ENCODE measurements at places on chromosomes 1 and 21.

DNA sequence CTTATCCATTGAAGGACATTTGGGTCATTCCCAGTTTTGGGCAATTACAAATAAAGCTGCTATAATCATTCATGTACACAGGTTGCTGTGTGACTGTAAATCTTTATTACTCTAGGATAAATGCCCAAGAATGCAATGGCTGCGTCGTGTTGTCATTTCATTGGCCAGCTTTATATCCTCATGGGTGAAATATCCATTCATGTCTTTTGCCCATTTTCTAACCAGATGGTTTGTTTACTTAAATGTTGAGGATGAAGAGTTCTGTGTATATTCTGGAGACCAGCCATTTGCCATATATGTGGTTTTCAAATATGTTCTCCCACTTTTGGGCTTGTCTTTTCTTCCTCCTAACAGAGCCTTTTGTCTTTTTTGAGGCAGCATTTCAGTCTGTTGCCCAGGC is 25.3 kb downstream of the TRIM11 start:
- no peak for DNase-seq

DNA sequence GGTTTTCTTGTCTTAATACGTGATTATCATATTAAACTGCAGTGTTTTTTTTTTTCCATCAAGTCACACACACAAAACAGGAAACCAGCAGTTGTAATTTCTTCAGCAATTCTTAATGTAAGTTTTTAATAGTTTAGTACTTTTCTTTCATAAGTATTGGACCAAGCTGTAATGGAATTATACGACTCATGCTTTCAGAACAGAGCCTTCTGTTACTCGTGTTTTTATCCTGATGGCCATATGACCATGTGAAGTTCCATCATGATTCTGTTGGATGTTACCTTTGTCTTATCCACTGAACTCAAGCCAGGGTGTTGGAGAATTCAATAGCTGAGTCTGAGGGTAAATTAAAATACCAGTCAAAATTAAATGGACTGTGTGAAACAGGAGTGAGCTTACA is 72.0 kb upstream of the S1PR1 start:
- DNase-seq = no peak

GRCh38 chr1:30423570-30423969 is 299.8 kb downstream of the MATN1 start:
- no peak for DNase-seq

DNA sequence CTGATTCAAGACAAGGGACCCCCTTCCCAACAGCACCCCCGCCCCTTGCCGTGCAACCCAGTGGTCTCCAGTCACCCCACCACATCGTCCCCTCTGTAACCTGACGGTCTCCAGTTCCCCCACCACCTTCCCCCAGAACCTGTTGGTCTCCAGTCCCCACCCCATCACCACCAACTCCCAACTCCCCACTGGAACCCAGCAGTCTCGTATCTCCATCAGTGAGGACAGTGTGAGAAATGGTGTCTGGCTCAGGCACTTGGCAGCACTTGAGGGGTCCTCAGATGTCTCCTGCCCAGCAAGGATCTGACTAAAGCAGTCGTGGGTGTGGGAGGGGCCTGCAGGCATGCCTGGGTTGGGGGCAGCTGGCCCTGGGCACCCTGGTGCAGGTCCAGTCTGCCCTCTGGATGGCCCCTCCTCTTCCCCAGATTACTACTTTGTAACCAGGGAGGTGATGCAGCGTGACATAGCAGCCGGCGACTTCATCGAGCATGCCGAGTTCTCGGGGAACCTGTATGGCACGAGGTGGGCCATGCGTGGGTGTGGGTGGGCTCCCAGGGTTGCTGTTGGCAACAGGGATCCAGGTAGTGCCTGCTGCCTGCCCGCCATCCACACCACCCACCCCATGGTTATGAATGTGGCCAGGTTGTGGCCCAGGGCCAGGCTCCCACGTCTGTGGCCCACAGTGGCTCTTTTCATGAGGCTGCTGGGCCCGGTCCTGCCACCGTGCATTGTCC is 3.1 kb upstream of the GJC2 start:
- DNase-seq = no peak
